Right ventricle myocardium inferior (tissue), 1 donor: ENCODE measurements at places on chromosomes 11 and 22. TPM values are rescaled to one million over a fixed set of nuclear protein-coding genes. Genes with fewer than 3 reads are reported as not detected.

HIRA gene
- total RNA-seq, result 17.4 TPM

LRRC74B gene
- total RNA-seq, result not detected

PIK3IP1 gene
- total RNA-seq, result 13.7 TPM

MOV10L1 gene
- total RNA-seq, result not detected

PYGM gene
- total RNA-seq, result 179 TPM

RBMXL2 gene
- not detected for total RNA-seq

OR52H1 gene
- not detected for total RNA-seq

EMID1 gene
- total RNA-seq, result 0.43 TPM

IL17REL gene
- total RNA-seq, result not detected

HTR3A gene
- total RNA-seq, result not detected

SLC22A8 gene
- total RNA-seq, result not detected

TMEM151A gene
- 0.14 TPM for total RNA-seq

BRSK2 gene
- total RNA-seq, result 1.4 TPM

OR5J2 gene
- total RNA-seq, result not detected

CD248 gene
- 26.7 TPM for total RNA-seq
